ENCODE measurements at places on chromosomes 2 and 18.

GRCh38 chr2:169464882-169465281 lies 14.4 kb upstream of the BBS5 start:
- DNase-seq: no peak

DNA sequence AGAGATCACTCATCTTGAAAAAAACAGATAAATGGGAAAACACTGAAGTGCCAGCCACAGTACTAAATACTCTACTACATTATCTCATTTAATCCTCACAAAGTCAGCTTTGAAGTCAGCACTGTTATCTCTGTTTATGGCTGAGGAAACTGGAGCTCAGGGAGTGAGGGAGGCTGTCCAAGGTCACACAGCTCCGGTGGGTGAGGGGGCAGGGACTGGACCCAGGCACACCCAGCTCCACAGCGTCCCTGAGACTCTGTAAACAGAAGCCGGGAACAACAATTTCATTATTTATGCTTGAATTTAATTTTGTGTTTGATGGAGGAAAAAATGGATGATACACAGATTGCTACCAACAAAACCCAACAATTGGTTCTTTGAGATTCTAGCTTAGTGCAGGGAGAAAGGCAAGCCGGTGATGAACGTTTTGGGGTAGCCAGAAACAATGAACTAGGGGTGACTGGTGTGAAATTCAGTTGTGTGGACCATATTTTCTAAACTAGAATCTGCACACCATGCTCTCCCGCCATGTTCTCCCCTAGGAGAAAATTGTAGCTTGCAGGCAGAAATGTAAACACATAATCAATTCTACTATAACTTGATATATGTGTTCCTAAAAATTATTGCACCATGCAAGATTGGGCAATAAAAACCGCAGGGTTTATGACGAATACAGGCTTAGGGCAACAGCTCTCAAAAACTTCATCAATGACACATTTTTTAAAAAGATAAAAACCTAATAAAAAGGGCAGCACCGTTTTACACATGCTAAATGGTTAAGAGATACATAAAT lies at the start of gene GREB1:
Gene GREB1, plus strand, starts transcription at position 768 of the 793 bp plus-strand sequence. CDS start 22,570 bp downstream, outside the sequence.
- DNase-seq: peak; percentile 66

DNA sequence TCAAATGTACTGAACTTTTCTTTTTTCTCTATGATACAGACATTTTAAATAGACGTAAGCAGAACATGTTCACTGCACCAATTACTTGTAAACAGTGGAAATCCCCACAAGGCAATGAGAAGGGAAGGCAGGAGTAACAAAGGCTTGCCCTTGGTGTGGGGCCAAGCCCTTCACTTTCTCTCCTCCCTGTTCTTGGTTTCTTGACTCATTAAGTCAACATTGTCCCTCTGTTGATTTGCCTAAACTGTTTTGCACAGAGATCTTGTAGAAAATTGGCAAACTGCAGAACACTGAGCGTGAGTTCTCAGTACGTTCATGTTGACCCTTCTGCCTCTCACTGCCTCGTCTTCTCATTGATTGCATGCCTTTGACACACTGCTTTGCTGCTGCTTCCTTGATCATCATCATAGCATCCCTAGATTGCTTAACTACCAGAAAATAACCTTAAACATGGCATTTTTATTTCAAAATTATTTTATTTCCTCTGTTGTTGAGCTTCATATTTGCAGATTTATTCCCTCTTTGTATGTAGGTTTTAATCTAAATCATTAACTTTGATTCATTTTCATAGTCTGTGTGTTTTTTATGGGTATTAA lies 257.7 kb downstream of the PTGR3 start:
- DNase-seq: peak; percentile 90

- no peak for DNase-seq
Measured at GRCh38 chr2:9735335-9735734, 104.5 kb upstream of the YWHAQ start.

DNA sequence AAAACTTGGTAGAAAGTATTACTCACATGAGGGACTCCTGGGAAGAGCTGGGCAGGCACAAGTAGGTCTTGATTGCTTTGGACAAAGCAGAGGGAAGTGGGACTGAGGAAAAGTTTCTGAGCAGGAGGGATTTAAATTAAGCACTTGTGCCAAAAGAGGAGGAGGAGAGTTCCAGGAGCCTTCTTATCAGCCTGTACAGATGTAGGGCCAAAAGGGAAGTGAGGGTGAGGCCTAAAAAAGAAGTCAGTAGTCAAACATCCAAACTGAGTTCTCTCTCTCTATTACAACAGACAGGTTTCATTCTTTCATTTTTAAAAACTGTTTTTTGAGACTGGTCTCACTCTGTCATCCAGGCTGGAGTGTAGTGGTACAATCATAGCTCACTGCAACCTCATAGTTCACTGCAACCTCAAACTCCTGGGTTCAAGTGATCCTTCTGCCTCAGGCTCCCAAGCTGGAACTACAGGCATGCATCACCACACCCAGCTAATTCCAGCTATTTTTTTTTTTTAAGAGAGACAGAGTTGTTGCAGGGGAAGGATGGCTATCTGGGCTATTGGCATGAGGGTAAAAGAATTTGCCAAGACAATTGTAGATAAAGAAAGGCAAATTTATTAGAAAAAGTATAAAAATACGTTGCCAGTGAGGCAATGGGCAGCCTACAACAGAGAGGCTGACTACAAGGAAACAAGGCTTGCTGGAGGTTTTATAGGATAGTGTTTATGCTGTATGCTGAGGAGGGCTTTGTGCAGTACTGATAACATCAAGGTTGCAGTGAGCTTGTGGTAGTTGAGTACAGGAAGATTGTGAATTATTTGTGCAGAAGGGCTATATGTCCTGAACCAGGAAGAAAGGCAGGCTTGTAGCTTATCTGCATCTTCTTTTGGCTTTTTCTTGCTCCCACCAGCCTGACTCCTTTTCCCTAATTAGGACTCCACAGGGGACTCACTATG lies 29.0 kb downstream of the CFAP210 start:
- DNase-seq: no peak

- no peak for DNase-seq
Measured at GRCh38 chr2:170155723-170156253, 22.2 kb upstream of the MYO3B start.

GRCh38 chr2:68653538-68653982 lies 10.2 kb downstream of the PROKR1 start:
- DNase-seq: peak; percentile 26

DNA sequence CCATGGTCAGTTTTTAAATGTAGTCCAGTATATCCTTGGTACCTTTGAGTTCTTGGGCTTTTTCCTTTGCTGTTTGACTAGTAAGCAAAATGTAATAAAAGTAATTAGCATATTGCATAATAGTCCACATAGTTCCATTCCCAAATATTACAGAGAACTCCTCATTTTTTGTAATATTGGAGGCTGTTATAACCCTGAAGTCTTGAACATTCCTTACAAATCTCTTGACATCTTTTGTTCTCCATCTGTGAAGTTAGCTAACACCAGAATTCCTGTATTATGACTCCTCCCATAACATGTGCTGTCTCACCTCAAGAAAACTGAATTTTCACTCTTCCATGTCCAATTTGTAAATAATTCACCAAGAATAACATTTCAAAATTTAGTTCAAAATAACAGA lies 17.1 kb downstream of the CREB1 start:
- peak; percentile 69 for DNase-seq

GRCh38 chr2:191441496-191442214 lies 196.5 kb downstream of the MYO1B start:
- peak; percentile 57 for DNase-seq

All from fibroblast of gingiva (primary cell).